ENCODE measurements at places on chromosomes 7 and 10.
A peak's percentile ranks its signal among the peaks of the same experiment; 100 is the strongest.

GRCh38 chr10:114520453-114520852, 116.2 kb upstream of the AFAP1L2 start:
- DNase-seq: peak; percentile 84

- DNase-seq: no peak
Observed at GRCh38 chr7:107726356-107727130, 17.4 kb upstream of the CBLL1 start.

DNA sequence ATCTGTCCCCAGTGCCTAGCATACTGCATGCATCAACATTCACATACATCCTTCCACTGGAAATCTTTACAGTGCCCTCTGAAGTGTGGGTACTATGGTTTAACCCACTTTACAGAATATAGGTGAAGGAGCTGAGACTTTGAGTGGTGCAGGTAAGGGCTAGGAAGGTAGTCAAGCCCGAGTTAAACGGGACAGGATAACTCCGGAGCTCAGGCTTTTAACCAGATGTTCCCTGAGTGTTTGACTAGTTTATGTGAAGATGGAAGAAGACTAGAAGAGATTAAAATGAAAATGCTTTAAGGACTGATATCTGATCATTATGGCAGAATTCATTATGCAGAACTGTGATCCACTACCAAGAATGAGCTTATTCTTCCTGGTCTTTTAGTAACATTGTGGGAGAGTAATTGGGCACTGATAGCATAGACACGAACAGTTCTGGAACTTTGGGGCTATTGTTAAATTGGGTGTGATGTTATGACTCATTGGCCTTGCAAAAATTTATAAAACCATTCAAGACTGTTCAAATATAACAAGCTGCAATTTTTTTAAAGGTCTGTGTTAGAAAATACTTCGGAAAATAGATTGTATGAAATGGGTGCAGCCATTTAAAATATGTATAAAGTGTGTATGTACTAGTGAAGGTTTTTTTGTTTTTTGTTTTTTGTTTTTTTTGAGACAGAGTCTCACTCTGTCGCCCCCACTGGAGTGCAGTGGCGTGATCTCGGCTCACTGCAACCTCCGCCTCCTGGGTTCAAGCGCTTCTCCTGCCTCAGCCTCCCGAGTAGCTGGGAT, 4.4 kb downstream of the CUL1 start:
- DNase-seq: no peak

- peak; percentile 23 for DNase-seq
Observed at GRCh38 chr10:72068901-72069446, 19.4 kb downstream of the SPOCK2 start.

- DNase-seq: no peak
Observed at GRCh38 chr7:46153583-46153950, 232.5 kb upstream of the IGFBP3 start.

DNA sequence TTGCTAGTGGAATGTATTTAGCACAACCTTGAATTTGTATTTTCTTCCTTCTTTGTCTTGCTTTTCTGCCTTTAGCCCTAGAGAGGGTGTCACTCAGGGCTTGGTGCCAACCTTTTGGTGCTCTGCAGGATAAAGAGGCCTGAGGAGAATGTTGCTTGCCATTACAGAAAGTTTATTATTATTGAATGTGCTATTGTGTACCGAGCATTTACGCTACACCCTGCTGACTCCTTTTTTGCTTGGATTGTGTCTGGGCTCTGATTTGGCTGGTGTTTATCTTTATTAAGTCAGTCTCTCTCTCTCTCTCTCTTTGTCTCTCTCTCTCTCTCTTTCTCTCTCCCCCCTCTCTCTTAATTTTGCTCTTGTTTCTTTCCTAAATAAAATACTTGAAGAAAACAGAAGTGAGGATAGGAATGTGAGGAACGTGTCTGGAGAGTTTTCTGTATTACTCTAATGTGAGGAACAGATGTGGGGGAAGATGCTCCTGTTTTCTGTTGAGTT, 284.4 kb upstream of the PHYHIPL start:
- no peak for DNase-seq

- DNase-seq: peak; percentile 53
Observed at GRCh38 chr10:9596368-9596920, 1421.2 kb upstream of the CELF2 start.

GRCh38 chr7:111708072-111708471, 145.8 kb upstream of the IMMP2L start:
- peak; percentile 5 for DNase-seq

DNA sequence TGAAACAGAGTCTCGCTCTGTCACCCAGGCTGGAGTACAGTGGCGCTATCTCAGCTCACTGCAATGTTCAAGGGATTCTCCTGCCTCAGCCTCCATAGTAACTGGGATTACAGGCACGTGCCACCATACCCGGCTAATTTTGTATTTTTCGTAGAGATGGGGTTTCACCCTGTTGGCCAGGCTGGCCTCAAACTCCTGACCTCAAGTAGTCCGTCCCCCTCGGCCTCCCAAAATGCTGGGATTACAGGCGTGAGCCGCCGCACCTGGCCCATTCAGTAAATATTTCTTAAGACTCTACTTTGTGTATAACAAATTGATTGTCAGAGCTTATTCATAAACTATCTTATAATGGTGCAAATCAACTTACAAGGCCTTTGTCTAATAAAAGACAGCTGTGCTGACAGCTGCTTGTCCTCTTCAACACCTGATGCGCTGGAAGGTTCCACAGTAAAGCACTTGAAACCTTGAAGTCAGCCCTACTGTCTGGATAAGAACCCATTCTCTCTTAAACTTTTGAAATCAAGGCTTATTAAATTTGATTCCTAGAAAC, 14.7 kb downstream of the ECHDC3 start:
- DNase-seq: no peak

DNA sequence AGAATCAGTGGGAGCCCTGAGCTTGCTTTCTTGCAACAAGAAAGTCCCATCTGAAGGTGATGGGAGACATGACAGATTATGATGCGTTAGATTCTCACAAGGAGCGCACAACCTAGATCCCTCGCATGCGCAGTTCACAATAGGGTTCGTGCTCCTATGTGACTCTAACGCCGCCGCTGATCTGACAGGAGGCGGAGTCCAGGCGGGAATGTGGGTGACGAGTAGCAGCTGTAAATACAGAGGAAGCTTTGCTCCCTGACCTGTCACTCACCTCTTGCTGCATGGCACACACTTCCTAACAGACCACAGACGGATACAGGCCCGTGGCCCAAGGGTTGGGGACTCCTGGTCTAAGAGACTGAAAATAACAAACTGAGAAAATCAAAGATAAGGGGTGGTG, 1163.4 kb upstream of the AUTS2 start:
- DNase-seq: no peak

GRCh38 chr7:55360486-55360885, 4.7 kb upstream of the LANCL2 start:
- DNase-seq: no peak

- DNase-seq: no peak
Observed at GRCh38 chr7:8068892-8069686, 100.5 kb downstream of the GLCCI1 start.

Data from iris pigment epithelial cell (primary cell).